ENCODE measurements at places on chromosomes 2 and 18.
A peak's percentile ranks its signal among the peaks of the same experiment; 100 is the strongest.

DNA sequence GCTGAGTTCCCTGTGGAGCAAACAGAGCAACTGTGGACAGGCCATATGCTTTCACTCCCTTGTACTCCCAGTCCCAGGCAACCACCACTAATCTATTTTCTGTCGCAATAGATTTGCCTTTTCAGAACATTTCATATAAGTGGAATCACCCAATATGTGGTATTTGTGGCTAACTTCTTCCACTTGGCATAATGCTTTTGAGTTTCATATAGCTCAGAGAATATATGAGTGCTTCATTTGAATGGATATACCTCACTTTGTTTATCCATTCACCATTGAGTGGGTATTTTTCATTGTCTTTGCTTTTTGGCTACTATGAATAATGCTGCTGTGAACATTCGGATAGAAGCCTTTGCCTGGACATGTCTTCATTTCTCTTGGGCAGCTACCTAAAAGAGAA lies 151.9 kb downstream of the CERS6 start:
- no peak for DNase-seq

DNA sequence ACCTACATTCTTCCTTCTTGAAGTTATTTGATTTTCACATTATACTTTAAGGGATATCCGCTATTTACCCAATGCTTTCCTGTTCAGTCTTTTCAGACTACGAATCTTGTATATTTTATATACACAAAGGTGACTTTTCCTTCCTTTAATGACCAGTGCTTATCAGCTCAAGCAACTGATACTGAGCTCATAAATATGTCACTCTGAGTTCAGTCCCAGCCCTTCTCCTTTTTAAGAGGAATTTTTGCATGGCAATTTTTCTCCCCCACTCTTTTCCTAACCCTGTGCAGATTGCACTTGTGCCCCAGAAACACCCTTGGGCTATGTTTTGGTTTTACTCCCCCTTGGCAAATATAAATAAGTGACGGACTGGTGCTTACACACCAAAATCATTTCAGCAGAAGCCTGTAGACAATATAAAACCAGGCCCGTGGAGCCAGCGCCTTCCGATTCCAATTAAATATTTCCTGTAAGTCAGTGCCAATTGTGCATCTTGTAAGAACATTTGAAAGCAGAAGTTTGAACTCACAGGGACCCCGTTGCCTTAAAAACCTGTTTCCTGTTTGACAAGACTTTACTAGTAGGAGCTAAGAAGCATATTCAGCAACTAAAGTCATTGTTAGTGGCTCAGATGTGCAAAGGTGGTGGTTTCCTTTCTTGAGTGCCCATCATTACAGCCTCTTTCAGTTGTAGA lies 66.3 kb upstream of the GATA6 start:
- DNase-seq: no peak

DNA sequence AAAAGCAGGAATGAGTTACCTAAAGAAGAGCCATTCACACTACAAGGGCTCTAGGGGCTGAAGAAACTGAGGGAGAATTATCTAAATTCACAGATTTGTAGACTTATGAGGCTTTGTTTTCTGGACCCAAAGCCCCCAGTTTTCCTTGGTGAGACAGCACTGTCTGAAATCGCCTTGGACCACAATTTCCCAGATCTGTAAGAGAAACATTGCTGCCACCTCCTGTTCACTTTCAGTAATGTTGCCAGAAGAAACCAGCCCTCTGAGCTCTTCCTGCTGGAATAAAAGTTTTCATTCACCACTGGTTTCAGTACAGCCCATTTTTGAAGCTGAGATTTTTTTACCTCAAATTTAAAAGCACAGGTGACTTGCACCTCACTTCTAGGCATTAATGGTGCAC lies 169.2 kb downstream of the CDH20 start:
- DNase-seq: peak; percentile 19

DNA sequence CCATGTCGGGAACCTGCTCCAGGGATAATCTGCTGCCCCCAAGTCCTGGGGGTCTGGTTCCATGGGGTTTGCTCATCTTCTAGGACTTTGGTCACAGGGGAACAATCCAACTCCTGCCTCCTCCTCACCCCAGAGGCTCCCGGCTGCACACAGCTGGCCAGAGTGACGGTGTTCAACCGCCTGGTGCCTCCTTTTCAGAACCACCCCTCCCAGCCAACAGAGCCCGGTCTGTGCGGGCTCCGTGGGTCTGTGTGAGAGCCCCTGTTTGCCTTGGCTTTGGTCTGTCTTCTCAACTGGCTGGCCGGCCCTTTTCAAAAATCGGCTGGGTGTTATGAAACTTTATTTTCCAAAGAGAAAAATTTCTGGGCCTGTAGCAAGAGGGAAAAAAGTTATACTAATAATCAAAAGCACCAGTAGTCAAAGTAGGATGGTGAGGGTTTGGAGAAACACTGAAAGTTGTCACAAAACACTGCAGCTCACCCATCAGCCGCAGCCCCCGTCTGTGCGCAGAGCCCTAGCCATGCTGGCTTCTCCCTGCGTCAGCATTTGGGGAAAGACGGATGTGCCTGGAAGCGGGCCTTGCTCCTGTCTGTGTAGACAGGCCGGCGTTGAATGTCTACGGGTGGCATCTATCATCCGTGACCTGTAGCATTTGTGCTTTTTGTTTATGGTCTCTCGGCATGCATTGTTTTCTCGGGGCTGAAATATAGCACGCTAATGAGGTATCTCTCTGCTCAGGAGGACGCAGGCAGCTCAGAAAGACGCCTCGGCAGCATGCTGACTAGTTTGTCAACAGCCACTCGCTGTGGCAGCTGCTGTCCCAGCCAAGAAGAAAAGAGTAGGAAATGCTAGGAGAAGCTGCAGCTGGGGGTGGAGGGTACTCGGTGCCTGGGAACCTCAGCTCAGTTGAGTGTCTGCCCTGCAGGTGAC lies 138.6 kb downstream of the GLI2 start:
- no peak for DNase-seq

DNA sequence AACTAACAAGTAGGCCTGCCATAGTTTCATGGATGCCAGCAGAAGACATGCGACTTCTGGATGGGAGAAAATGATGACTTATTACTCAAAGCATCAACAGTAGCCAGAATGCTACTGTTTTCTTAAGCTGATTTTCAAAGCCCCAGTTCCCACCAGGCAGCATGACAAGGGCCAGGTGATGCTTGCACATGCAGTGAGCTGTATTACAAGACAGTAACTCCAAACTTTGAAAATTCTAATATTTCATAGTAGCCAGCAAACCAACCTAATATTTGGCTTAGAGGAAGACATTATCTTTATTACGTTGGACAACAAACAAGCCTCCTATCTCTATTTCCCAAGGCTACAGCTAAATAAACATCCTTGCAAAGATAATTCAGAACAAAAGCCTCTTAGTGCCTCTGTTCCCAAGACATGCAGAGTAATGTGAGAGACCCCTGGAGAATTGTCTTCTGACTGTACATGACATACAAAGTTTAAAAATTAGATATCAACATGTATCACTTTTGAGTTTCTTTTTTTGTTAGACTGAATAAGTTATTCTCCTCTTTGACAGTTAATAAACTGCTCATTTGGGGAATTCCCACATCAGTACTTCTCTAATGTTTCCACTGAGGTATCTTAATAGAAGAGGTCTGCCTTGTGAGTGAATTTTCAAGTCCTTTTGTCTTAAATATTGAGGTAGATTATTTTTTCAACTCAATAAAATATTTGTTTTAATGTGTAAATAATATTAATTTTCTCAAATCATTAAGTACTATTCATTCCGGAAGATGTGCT lies 367.6 kb upstream of the CWC22 start:
- no peak for DNase-seq

- DNase-seq: no peak
Observed at GRCh38 chr2:128260239-128261138, 58.2 kb downstream of the HS6ST1 start.

DNA sequence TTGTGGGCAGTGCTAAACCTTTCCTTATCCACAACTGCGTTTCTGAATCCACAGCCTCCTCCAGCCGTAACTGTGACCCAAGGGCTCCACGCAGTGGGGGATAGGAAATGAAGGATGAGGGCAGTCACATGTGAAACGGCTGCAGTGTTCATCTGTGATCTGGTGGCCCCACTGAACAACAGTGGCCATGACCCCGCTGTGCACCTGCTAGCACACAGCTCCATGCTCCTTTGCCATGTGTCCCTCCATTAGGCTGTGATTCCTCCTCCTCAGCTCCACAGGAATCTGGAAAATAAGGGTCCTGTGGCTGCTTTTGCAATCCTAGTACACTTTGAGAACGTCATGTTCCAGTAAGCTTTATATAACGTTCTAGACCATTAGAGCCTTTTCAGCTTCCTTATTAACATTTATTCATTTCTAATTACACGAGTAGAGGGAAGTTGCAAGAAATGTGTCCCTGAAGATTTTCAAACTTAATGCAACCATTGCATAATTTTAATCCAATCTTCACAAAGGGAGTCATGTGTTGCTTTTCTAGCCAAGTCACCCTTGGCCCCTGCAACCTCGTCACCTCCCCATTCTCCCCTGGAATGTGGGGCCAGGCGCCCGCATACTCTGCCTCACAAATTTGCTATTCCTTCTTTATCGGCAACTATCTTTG lies 7.1 kb upstream of the NAPG start:
- no peak for DNase-seq
